ENCODE measurements at places on chromosomes 5 and 9. TPM values are rescaled to one million over a fixed set of nuclear protein-coding genes. Genes with fewer than 3 reads are reported as not detected.

- DNase-seq: no peak
Observed at GRCh38 chr5:4572311-4573100, 567.6 kb upstream of the ADAMTS16 start.

GRCh38 chr5:111813537-111813936, 56.5 kb upstream of the NREP start:
- no peak for DNase-seq

DNA sequence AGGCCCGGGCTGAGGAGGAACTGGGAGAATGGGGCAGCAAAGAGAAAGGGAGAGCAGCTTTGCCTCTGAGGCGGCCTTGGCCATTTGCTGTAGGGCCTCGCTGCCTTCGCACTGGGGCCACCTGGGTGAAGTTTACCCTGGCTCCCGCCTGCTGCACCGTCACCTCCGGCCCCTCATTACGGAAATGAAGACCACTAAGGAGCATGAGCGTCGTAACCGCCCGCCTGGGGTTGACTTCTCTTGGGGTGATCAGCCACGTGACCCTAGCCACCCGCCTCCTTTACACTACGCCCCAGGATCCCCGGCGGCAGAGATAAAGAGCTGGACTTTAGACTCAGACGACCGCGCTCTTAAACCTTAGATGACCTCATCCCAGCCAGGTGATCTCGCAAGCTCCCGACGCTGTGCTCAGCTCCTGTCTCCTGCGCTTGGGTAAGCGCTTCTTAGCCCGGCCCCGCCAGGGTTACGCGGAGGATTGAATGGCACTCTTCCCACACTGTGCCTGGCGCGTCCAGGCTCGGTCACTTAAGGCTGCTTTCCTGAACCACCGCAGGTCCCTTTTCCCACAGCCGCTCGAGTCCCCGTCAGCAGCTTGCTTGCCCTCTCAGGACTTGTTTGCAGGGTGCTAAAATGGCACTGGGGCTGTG, 107.9 kb upstream of the LARP1 start:
- DNase-seq: no peak

FOXI1 gene
- polyA plus RNA-seq: 0.11 TPM

MAML1 gene
- 46.0 TPM for polyA plus RNA-seq

PCDHB2 gene
- 6.3 TPM for polyA plus RNA-seq
